ENCODE measurements at places on chromosomes 2 and 18. TPM values are rescaled to one million over a fixed set of nuclear protein-coding genes. Genes with fewer than 3 reads are reported as not detected.

DNA sequence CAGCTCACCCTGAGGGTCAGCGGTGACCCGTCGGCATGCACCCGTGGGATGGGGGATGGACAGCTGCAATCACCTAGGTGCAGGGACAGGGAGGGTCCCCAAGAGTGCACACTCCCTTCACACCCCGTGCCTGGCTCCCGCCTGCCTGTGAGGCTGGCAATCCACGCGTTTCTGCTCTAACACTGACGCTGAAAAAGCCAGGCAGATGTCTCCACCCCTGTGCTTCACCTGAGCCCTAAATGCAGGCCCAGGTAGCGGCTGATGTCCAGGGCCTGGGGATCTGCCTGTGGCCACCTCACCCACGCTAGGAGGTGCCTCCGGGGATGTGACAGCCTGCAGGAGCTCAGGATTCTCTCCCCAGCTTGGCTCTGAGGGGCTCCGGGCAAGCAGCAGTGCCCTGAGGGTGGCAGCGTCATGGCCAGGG lies 212.0 kb upstream of the SALL3 start:
- H3K4me1 ChIP-seq, result no peaks in the 10 kb centered on the region
- H3K27ac ChIP-seq, result no peak overlapping the region

DNA sequence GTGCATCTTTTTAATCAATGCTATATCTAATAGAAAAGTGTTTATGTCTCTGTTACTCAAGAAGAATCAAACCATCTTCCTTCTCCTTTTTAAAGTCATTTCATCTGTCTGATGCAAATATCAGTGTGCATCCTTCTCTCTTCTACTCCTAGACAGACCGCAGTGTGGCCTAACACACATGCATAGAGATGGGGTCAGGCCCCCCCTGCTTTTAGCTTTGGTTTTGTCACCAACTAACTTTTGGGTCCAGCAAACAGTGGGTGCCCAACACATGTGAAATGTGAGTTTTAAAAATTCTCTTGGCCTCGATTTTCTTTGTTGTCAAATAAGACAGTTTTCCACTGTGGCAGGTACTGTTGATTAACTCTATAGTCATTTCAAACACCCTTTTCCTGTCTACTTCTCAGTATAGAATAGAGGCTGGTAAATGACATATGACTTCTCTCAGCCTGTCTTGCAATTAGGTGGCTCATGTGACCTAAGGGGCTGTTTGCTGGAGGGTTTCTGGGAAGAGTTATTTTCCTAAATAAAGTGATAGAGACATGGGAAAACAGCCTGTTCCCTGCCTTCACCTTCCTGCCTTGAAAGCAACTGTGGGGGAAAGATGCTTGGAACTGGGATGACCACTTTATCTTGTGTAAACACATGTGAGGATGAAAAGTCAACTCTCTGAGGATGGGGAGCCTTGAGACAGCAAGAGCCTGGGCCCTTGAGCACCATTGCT lies 65.7 kb upstream of the DARS1 start:
- no peaks in the 10 kb centered on the region for H3K27me3 ChIP-seq
- peaks cover 4% of the 10 kb centered on the region for H3K36me3 ChIP-seq
- peak; percentile 79 for DNase-seq
- H3K27ac ChIP-seq, result peak overlapping the region; percentile 94

IL36G gene
- total RNA-seq, result not detected

PPP1R1C gene
- not detected for total RNA-seq

DNA sequence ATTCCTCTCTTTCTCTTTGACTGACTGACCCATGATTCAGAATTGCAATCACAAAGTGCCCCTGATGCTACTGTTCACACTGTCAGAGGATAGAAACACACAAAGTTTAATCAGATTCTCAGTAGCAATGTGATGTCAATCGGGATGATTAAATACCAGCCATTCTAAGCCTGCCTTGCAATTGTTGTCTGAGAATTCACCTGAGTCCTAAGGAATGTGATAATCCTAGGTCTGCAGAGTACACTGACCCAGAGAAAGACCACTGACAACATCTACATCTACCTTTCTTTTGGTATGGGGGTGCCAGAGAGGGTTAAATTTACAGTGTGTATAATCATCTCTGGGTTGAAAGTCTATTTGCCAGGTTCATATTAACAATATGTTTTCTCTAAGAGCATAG lies 883.3 kb downstream of the NRXN1 start:
- no peak overlapping the region for H3K4me3 ChIP-seq
- H3K36me3 ChIP-seq, result no peaks in the 10 kb centered on the region
- H3K27ac ChIP-seq, result no peak overlapping the region
- peaks cover 5% of the 10 kb centered on the region for H3K4me1 ChIP-seq
- DNase-seq, result no peak

DNA sequence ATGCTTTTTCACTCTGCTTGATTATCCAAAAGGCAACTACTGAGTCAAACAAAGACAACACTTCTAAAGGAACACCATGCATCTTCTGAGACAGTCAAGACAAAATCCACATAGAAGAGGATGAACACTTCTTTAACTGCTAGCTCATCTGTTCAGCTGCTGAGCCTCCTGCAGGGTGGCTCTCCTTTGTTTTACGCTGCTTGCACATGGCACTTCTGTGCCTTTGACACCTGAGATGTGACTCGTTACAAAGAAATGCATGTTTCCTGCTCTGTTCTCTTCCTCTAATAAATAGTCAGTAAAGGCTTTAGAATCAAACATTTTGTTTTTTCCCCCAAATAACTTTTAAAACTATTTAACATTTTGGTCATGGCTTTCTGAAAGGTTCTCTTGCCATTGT lies 1129.4 kb downstream of the TDRD15 start:
- H3K4me3 ChIP-seq, result no peak overlapping the region
- no peak for DNase-seq
- no peak overlapping the region for H3K27ac ChIP-seq
- H3K27me3 ChIP-seq, result no peaks in the 10 kb centered on the region

CD28 gene
- 130 TPM for total RNA-seq

DNA sequence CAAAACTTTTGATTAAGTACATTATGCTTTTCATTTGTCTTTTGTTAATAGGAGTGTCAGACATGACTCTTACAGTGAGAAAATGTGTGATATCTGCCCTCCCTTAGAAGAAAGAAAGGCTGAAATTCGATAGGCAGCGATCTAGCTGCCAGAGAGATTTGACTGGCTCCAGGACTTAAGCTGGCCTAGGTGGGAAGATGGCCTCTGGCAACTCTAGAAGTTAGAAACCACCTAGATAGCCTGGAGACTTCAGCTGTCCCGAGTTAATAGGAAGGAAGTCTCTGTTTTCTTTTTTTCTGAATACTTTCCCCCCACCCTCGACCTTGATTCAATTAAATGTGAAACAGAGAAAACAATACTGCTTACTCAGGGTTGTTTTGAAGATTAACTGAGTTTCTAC lies 1194.7 kb upstream of the CRIM1 start:
- no peak for DNase-seq
- no peaks in the 10 kb centered on the region for H3K36me3 ChIP-seq

DNA sequence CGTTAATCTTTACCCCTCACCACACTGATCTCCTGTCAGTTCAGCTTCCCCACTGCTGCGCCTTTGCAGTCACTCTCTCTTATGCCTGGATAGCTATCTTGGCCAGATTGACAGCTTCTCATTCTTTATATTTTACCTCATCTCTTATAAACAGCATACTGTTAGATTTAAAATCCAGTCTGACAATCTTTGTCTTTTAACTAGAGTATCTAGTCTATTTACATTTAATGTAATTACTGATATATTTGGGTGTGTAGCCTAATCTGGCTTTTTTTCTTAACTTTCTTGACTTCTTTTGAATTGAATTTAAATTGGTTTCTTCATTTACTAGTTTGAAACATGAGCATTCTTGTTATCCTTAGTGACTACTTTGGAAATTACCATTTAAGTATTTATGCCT lies 225.1 kb downstream of the PRKCE start:
- DNase-seq, result no peak
- H3K36me3 ChIP-seq, result peaks cover 15% of the 10 kb centered on the region
- H3K27me3 ChIP-seq, result no peaks in the 10 kb centered on the region
- no peak overlapping the region for H3K4me3 ChIP-seq

- peaks cover 12% of the 10 kb centered on the region for H3K36me3 ChIP-seq
- H3K4me1 ChIP-seq, result peaks cover 3% of the 10 kb centered on the region
- no peaks in the 10 kb centered on the region for H3K27me3 ChIP-seq
- no peak overlapping the region for H3K27ac ChIP-seq
Observed at GRCh38 chr2:202932425-202933138, 20.5 kb downstream of the CARF start.

DNA sequence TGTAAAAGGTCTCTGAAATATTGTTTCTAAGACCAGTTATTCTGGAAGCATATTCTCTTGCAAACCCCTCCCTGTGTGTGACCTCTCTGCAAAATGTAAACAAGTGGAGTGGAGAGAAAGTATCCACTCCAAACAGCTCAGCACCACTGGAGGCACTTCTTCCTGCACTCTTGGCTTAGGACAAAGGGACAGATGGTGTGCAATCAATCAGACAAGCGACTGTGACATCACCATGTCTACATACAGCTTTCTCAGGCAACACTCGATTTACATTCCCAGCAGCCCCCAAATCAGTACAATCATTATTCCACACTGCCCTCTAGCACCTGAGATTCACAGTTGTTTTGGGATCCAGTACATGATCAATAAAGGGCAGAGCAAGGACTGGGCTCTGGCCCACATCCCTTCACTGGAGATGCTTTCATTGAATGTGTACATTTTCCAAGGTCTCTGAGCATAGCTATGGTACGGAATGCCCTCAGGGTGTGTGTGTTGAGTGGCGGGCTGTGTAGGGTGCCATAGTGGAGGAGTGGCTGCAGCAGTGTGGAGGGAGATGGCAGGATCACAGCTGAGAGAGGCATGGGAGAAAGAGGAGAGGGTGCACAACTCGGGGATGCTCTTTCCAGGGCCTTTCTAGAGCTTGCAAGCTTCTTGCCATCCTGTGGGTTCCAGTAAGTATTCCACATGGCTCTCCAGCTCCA lies 311.8 kb upstream of the ST6GAL2 start:
- no peak for DNase-seq

- H3K27ac ChIP-seq, result no peak overlapping the region
- no peak overlapping the region for H3K4me3 ChIP-seq
- peaks cover 51% of the 10 kb centered on the region for H3K27me3 ChIP-seq
- no peaks in the 10 kb centered on the region for H3K4me1 ChIP-seq
- H3K36me3 ChIP-seq, result no peaks in the 10 kb centered on the region
Observed at GRCh38 chr2:232385660-232386489, 7.3 kb downstream of the ALPP start.

GRCh38 chr18:58547864-58548263 lies 81.0 kb downstream of the ALPK2 start:
- H3K27ac ChIP-seq, result no peak overlapping the region
- H3K4me1 ChIP-seq, result peaks cover 37% of the 10 kb centered on the region
- H3K4me3 ChIP-seq, result no peak overlapping the region
- no peak for DNase-seq
- H3K27me3 ChIP-seq, result peaks cover 13% of the 10 kb centered on the region
- no peaks in the 10 kb centered on the region for H3K36me3 ChIP-seq

- H3K4me1 ChIP-seq, result peaks cover 28% of the 10 kb centered on the region
- H3K27me3 ChIP-seq, result no peaks in the 10 kb centered on the region
- DNase-seq, result no peak
- H3K4me3 ChIP-seq, result no peak overlapping the region
- peaks cover 91% of the 10 kb centered on the region for H3K36me3 ChIP-seq
Observed at GRCh38 chr2:97728091-97728731, 14.8 kb downstream of the ZAP70 start.

DNA sequence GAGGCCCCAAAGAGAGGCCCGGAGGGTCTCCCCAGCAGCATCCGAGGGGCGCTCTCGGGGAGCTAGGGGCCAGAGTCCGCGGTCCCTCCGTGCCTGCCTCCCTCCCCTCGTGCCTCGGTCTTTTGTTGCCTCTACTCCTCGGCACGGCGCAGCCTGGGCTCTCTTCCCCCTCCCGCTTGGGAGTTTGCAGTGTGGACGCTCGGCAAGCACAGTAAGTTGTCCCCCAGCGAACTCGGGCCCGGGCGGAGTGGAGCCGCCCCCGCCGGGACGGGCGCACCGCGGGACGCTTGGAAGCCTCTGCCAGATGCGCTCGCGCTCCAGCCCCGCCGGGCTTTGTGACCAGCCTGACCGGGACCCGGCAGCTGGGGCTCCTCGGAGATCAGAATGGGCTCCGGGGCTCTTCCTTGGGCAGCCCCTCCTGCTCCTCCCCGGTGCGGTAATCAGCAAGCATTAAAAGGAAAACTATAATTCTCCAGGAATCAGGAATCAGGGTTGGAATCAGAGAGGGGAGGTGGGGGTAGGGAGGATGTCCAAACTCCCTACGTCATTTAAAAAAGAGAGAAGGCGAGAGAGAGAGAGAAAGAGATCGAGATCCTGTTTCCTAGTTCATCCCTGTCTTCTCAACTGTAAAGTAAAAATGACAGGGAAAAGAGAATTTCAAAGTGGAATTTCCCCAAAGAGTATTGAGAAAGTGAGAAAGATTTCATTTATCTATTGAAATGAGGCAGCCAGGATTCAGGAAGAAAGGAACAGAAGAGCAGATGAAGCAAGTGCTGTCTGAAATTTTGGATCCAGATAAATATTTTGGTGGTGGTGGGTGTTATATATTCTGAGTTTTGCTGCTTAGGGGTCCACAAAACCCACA lies 786 bp upstream of the TMEM200C start:
- H3K36me3 ChIP-seq, result no peaks in the 10 kb centered on the region
- H3K4me3 ChIP-seq, result no peak overlapping the region
- no peak for DNase-seq
- H3K27ac ChIP-seq, result no peak overlapping the region

DNA sequence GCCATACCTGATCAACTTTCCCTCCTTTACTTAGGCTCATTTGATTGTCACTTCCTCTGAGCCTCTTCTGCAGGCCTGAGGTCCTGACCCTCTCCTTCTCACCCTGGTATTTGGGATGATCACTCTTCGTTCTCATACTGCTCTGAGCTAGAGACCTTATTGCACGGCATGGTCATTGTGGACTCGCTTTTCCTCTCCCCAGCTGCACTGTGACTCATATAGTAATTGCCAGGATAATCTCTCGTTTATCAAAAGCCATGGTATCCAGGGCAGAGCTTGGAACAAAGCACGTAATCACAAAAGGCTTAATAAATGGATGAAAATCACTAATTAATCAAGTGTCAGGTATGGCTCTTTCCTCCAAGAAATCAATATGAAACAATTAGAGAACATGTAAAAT lies 40.9 kb upstream of the TRIB2 start:
- no peak overlapping the region for H3K27ac ChIP-seq
- H3K36me3 ChIP-seq, result no peaks in the 10 kb centered on the region
- no peak for DNase-seq
- H3K27me3 ChIP-seq, result peaks cover 3% of the 10 kb centered on the region
- H3K4me3 ChIP-seq, result no peak overlapping the region

Data from activated CD4-positive, alpha-beta T cell treated with anti-CD3 and anti-CD28 coated beads, Interleukin-2, amount 10 ng/mL, durations not matched to agents 24 days and 14 days (primary cell).